Effector CD4-positive, alpha-beta T cell (primary cell): ENCODE measurements at places on chromosomes 2 and 18.

GRCh38 chr2:145593991-145594614, 1074.2 kb upstream of the ZEB2 start:
- DNase-seq, result no peak

GRCh38 chr18:72091369-72091768, 452.8 kb downstream of the CBLN2 start:
- no peak for DNase-seq

GRCh38 chr2:183186296-183186695, 62.1 kb downstream of the NUP35 start:
- DNase-seq, result no peak

DNA sequence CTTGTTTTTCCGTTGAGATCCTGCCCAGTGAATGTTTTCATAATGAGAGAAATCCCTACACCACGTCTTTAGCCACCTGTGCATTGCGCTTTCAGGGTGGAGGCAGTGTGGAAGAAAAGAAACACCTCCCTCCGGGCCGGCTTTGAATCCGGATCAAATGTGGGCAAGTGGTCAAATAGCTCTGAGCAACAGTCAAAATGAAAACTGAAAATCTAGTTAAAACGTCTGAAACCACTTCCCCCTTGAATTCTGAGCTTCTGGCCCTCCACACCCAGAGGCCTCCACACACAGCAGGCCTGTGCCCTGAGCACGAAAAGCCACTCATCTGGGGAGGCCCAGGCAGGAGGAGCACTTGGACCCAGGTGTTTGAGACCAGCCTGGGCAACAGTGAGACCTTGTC, 263.6 kb upstream of the SALL3 start:
- DNase-seq, result no peak

GRCh38 chr2:143383016-143383415, 253.8 kb downstream of the ARHGAP15 start:
- DNase-seq, result no peak

- no peak for DNase-seq
Observed at GRCh38 chr2:199572571-199572970, 114.8 kb upstream of the SATB2 start.

GRCh38 chr2:72142570-72143440, 4.9 kb downstream of the CYP26B1 start:
- DNase-seq, result no peak
